ENCODE measurements at places on chromosomes 13 and 19.

GRCh38 chr19:8302734-8303133 is 5.4 kb downstream of the CD320 start:
- DNase-seq, result no peak

GRCh38 chr13:45228002-45228401 is 27.2 kb upstream of the KCTD4 start:
- DNase-seq, result no peak

- no peak for DNase-seq
Measured at GRCh38 chr19:27679399-27679798, 1533.6 kb downstream of the UQCRFS1 start.

- DNase-seq, result no peak
Measured at GRCh38 chr19:39795001-39795400, 16.3 kb downstream of the LEUTX start.

DNA sequence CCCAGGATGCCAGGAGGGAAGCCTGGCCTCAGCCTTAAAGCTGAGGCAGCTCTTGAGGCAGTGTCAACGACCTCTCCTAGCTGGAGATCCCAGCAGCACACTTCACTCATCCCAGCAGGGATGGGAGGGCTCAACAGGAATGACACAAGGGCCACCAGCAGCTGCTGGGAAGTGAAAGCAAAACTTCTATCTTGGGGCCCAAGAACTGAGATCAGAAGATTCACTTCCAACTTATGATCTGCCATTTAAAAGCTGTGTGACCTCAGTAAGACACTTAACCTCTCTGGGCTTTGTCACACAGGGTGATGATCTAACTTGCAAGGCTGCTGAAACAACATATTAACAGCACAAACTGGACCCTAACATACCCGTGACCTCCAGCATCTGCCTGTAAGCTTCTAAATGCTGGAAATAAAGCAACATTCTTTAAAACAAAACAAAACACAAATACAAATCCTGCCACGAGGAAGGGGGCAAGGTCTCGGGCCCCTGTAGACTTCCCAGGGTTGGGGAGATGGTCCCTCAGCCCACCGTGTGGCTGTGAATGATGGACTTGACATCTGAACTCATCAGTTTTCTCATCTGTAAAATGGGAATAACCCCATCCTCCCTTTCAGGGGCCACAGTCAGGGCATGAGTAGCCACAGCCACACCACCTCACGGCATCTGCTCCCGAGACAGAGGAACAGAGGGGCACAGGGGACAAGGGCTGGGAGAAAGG is 22.7 kb downstream of the ELL start:
- no peak for DNase-seq

GRCh38 chr13:30797847-30798535 is 62.6 kb downstream of the ALOX5AP start:
- DNase-seq, result no peak

DNA sequence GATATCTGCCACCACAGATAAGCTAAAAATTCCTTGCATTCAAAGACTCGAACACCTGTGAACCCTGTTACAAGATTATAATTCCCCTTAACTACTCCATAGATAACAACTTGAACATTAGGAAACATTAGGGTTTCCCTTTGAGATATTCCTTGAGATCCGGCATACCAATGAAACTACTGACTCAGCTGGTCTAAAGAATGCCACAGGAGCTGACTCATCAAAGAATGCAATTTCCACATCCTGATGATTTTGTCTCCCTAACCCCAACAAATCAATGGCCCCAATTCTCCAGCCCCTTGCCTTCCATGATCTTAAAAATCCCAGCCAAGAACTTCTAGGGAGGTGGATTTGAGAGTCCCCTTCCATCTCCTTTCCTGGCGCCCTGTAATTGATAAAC is 35.6 kb upstream of the ZNF599 start:
- no peak for DNase-seq

DNA sequence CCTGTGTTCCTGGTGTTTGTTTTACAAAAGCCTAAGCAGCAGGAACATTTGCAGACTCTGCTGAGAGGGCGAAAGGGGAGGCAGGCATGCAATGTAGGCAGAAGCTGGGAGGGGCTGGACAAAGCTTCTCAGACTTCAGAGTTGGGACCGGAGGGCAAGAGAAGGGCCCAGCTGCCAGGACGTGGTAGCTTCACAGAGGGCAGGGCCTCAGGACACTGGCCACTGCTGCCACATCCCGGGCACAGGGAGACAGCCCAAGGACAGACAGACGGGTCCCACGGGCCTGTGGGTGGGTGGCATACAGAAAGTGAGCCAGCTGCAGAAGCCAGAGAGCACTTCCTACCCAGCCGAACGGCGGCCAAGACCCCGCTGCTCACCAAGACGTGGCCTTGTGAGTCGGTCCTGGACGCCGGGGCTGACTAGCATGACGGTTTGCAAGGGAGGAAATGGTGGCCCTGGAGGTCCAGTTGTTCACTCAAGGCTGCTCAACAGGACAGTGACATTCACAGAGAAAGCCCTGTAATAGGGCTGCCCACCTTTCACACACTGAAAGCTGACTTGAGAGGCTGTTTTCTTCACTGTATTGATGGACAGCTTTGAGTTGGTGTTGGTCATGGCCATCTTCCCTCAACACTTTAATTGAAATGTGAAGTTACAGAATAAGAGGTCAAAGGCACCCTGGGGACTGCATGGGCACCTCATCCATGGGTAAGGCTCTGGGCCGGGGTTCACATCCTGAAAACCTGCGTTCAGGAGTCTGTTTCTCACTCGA is 23.7 kb upstream of the TFDP1 start:
- DNase-seq, result no peak

GRCh38 chr13:85197431-85197830 is 601.8 kb downstream of the SLITRK6 start:
- no peak for DNase-seq

GRCh38 chr13:56773148-56773547 is 367.6 kb upstream of the PRR20A start:
- DNase-seq, result no peak

GRCh38 chr13:46756977-46757376 is 40.0 kb downstream of the ESD start:
- no peak for DNase-seq

DNA sequence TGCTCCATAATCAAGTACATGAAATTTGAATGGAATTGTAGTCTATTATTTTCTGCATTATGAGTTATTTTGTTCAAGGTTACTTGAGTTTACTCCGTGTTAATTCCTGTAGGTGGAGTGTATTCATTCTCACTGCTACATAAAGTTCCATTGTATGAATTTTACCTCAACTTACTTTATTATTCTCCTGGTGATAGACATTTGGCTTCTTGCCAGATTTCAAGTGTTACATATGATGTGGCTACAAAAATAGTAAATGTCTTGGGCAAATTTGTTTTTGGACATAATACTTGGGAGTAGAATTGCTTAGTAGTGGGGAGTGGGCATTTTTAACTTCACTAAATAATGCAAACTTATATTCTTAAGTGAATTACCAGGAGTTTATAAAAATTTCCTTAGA is 328.9 kb downstream of the SHISA2 start:
- no peak for DNase-seq

DNA sequence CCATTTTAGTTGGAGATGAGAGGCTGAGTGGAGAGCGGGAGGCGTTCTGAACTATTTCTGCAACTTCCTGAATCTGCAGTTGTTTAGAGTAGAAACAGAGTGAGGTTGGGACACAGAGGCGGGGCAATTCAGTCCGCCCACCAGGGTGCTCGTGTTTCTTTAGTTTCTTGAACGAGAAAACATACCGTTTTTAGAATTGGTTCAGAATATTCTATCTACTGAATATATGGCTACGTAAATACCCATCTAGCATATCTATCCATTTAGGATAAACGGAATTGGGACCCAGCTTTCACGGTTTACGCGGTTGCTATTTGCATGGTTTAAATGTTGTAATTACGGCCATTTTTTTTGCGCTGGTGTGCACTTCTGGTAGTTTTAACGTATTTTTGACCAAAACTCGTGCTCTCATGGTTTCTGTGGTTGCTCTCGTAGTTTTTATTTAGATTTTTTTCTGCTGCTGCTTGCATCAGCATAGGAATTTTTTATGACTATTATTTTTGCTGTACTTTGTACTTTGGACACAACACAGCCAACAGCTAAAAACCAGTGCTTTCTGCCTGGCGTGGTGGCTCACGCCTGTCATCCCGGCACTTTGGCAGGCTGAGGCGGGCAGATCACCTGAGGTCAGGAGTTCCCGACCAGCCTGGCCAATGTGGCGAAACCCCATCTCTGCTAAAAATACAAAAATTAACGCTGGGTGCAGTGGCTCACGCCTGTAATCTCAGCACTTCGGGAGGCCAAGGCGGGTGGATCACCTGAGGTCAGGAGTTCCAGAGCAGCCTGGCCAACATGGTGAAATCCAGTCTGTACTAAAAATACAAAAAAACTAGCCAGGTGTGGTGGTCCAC is 32.7 kb downstream of the TIMM13 start:
- DNase-seq, result no peak

GRCh38 chr13:77600701-77601100 is 65.2 kb downstream of the SCEL start:
- DNase-seq, result no peak

GRCh38 chr13:113783966-113784644 is 25.1 kb downstream of the TMEM255B start:
- no peak for DNase-seq

DNA sequence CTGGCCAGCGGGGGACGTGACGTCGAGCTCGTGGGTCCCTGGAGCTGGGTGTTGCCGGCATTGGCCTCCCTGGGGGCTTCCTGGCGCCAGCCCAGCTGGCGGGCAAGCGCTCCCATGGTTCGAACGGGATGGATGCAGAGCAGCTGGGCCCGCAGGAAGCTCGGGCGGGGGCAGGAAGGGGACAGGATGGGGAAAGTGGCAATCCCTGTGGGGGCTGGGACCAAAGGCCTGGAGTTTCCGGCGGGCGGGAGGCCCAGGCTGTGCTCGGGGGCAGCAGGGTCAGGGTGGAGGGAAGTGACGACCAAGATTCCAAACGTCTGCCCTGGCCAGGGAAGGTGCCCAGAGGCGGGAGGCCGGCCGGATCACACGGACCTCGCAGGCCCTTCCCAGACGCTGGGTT is 19.3 kb downstream of the PALM start:
- no peak for DNase-seq

GRCh38 chr13:109344552-109345157 is 441.7 kb downstream of the IRS2 start:
- DNase-seq, result no peak

DNA sequence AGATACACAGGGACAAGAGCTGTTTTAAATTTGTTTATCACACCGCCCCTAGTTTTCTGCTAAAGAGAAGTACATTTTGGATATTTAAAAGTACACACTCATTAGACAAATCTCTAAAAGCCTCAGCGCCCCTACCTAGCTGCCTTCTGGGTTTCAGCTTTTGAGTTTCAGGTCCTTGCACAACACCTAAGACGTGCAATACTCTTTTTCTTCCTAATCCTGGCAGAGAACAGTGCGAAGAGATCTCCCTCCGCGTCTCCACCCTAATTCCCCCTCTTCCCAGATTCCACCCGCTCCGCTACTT is 421 bp upstream of the KLF5 start:
- DNase-seq, result no peak

- DNase-seq, result no peak
Measured at GRCh38 chr13:46605076-46605824, 52.3 kb downstream of the LRCH1 start.

- DNase-seq, result no peak
Measured at GRCh38 chr19:11566164-11566563, 7.1 kb upstream of the ELOF1 start.

GRCh38 chr13:39897636-39898035 is 242.2 kb downstream of the COG6 start:
- DNase-seq, result no peak

DNA sequence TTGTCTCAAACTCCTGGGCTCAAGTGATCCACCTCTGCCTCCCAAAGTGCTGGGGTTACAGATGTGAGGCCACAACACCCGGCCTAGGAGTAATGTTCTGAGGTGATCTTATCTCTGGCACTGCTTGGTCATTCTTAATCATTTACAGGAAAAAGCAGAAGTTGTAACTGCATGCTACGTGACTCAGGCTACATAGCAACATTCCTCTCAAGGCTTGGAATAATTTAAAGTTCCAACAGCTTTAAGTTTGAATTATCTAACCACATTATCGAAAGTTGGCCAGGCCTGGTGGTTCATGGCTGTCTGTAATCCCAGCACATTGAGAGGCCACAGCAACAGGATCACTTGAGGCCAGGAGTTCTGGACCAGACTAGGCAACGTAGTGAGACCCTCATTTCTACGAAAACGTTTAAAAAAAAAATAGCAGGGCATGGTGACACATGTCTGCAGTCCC is 3.9 kb upstream of the B9D2 start:
- no peak for DNase-seq

DNA sequence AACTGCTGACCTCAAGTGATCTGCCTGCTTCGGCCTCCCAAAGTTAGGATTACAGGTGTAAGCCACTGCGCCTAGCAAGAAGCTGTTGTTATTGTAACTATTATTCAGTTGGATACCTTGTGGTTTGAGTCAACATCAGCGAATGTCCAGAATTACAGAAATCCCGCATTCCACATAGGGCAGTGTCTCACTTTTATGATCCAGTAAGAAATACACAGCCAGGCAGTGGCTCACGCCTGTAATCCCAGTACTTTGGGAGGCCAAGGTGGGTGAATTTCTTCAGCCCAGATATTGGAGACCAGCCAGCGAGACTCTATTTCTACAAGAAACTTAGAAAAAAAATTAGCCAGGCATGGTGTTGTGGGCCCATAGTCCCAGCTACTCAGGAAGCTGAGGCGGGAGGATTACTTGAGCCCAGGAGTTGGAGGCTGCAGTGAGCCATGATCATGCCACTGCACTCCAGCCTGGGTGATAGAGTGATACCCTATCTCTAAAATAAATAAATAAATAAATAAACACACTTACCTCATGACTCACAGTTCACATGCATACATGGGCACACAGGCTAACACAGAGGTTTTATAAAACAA is 43.8 kb downstream of the SPTBN4 start:
- no peak for DNase-seq

- DNase-seq, result no peak
Measured at GRCh38 chr13:61891401-61891800, 475.8 kb upstream of the PCDH20 start.

- DNase-seq, result no peak
Measured at GRCh38 chr13:99018418-99019180, 40.7 kb upstream of the DOCK9 start.

GRCh38 chr19:4682417-4683200 is 12.5 kb upstream of the MYDGF start:
- no peak for DNase-seq

DNA sequence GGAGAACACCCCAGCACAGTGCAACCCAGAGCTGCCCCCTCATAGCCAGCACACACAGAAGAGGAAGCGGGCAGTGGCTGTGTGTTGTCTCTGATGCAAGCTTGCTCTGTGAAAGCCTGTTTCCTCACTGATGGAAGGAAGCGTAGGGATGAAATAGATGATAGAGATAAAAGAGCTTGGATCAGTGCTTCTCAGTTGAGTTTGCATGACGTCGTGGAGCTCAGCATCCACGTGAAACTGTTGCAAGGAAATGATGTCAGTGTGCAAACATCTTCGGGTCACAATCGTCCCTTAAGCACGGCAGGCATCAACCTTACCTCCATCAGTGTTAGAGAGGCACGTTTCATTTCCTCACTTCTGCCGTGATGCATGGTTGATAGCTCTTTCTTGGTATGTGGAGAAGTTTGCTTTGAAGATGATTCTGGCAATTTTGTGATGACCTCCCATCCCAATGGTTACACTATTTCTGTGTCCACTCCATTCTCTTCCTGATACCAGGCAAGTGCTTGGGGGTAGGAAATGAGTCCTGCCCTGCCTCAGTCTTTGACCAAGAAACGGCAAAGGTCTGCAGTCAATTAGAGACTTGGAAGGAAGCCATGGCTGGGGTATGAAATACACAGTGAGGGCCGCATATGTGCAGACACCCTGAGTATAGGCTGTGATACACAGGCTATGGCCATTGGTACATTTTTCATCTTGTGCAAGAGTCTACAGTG is 183.0 kb downstream of the ZNF536 start:
- no peak for DNase-seq

All from muscle of arm (tissue), 14 donors.